ENCODE measurements at places on chromosomes 13 and 19.

DNA sequence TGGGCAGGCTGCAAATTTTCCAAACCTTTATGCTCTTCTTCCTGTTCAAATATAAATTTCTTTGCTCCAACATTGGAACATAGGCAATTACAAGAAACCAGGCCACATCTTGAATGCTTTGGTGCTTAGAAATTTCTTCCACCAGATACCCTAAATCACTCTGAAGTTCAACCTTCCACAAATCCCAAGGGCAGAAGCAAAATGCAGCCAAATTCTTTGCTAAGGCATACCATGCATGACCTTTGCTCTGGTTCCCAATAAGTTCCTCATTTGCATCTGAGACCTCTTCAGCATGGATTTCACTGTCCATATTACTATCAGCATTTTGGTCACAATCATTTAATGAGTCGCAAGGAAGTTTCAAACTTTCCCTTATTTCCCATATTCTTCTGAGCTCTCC is 130.9 kb downstream of the DIAPH3 start:
- no peak for DNase-seq

DNA sequence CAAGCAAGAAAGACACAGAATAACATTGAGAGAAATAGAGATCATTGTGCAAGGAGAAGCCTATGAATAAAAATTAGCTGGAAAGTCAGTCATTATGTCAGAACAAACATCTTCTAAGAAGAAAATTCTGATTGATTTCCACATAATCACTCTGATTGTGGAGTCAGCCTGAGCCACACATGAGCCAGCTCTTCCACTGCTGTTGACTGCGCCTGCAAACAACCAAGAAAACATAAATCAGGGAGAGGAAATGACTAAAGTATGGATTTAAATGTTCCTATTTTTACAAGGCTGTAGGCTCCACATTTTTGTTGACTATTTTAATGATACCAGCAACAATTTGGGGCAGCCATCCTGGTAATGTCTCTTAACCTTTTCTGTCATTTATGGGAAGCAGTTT is 962.3 kb downstream of the EFNB2 start:
- no peak for DNase-seq

- no peak for DNase-seq
Observed at GRCh38 chr13:41458187-41458760, 924 bp downstream of the RGCC start.

GRCh38 chr19:46202426-46202825 is 27.1 kb upstream of the IGFL1 start:
- no peak for DNase-seq

DNA sequence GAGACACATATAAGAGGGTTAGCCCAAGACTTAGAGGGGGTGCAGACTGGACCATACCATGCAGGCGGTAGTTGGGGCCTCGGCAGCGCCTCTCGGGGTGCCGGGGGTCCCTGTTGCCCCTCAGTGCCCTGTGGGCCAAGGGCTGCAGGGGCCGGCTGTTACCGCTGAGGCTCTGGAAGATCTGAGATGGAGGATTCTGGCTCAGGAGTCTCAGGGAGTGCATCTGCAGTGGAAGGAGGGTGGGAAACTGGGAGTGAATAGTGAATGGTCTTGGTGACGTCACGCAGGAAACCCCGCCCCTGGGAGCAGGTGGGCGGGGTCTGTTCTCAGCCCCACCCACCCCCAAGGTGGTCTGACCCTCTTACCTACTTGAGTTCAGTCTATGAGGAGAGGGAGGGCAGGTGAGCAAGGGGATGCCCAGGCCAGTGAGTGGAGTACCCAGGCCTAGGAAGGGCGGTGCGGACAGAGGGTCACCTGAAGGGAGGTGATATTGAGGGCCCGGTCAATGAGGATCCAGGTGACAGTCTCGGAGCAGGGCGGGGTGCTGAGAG is 1.7 kb upstream of the DBP start:
- DNase-seq = no peak

GRCh38 chr13:62482351-62482750 is 1066.7 kb upstream of the PCDH20 start:
- DNase-seq = no peak

- no peak for DNase-seq
Observed at GRCh38 chr13:97448503-97449251, 14.7 kb downstream of the RAP2A start.

DNA sequence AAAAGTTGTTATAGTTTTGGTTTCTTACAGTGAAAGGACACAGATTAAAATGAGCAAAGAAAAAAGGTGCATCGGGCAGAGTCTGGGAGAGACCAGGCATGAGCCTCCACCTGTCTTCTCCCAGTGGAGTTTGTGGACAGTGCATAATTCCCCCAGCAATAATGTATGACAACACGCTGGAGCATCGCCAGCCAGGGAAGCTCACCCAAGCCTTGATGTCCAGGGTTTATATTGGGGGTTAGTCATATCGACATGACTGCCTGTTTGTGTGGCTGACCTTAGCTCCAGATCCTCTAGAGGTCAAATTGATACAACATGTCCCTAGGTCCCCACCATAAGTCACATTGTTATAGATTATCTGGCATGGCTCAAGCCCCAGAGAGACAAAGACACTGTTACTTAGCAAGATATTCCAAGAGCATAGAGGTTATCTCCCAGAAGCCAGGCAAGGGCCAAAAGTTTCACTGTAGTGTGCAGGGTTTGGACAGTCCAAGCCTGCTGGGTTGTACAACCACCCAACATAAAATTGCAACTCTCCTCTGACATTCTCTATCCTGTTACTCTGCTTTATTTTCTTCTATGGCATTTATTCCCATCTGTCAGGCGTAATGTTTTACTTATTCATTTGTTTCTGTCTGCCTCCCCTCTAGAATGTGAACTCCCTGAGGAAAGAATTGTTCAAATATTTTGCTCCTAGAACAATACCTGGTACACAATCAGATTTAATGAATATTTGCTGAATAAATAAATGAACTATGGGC is 5.6 kb upstream of the KLK13 start:
- DNase-seq = no peak

Measured in right lung (tissue), 10 donors.